NCI-H1105 treated with DMSO at 0.1 percent for 48 hours (cell line): ENCODE measurements at places on chromosomes 7 and 10.

DNA sequence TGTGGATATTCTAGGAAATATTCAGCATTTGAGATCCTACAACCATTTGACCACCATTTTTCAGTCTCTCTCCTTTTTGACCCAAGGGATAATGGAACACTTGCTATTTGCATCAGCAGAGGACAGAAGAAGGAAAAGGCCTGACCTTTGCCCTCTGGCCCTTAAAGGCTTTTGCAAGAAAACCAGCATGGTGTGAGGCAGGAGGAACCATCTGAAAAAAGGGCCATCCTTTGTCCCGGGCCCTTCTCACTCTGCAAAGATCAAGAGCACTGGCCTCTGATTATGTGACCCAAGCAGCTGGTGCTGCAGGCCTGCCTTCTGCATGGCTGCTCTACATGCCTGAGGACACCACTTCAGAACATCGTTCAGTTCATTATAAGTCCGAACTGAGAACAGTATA is 133.3 kb upstream of the STK17A start:
- DNase-seq: no peak

GRCh38 chr10:86177537-86178155 is 188.9 kb downstream of the GRID1 start:
- DNase-seq: no peak

DNA sequence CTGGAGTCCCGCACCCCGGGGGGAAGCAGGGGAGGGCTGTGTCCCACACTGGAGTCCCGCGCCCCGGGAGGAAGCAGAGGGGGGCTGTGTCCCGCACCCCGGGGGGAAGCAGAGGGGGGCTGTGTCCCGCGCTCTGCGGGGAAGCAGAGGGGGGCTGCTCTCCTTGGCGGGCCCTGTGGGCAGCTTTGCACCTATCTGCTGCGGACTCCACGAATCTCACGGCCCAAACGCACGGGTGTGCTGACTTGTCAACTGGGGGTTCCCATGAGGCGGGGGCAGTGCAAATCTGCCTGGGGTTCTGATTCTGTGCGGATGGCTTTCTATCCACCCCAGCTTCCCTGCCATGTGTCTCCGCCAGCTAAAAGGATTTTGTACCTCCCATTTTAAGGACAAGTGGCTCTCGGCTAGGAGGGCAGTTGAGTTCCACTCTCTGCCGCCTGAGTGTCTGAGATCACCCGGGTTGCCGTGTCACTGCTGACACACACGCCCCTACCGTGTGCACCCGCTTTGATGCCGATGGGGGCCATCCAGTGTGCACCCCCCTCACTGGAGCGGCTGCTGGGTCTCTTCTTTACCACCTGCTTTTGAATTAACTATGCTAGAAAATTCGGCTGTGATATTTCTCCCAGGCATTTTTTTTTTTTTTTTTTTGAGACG is 20.5 kb downstream of the GPER1 start:
- no peak for DNase-seq

DNA sequence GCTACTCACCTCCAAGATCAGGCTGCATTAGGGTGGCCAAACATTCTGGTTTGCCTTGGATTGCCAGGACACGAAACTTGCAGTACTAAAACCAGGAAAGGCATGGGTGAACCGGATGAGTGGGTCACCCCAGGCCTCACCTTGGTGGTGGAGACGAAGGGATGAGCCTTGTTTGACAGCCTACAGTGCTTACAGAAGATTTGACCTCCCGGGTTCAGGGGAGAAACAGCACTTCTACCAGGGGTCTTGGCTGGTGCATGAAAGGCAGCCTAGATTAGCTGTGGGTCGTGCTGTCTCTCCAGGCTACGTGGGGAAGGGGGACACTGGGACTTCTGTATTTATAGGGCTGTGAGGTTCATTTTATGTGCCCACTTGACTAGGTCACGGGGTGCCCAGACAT is 469.8 kb downstream of the PLXNA4 start:
- no peak for DNase-seq

DNA sequence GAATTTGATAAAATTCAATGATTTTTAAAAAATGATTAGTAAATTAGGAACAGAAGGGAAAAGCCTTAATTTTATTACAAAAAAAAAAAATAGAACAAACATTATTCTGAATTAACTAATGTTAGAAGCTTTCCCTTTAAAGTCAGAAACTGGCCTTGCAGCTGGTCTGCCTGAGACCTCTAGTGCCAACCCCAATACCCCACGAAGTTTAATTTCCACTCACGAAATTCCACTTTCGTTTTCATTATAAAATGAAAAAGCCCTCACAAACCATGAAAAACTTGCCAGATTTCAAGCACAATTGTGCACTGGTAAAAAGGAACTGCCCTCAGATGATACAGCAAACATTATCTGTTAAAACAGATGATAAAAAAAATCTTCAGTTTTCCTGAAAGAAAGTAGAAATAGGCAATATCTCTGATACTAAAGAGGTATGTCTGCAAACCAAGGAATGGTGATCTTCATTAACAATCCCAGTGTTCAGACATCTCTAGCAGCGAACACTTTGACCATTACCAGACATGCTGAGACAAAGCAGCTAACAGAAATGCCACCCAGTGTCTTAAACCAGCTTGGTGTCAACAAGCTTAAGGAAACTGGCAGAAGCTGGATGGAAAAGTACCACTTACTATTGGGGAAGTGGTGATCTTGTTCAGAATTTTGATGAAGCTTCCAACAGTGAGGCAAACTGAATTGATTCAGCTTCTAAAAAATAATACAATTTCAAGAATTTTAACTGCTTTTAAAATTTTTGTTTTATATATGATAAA is 80.2 kb downstream of the PALS2 start:
- no peak for DNase-seq

- DNase-seq: peak; percentile 45
These were observed 166.1 kb downstream of the RPS24 start for GRCh38 chr10:78199759-78200158.

DNA sequence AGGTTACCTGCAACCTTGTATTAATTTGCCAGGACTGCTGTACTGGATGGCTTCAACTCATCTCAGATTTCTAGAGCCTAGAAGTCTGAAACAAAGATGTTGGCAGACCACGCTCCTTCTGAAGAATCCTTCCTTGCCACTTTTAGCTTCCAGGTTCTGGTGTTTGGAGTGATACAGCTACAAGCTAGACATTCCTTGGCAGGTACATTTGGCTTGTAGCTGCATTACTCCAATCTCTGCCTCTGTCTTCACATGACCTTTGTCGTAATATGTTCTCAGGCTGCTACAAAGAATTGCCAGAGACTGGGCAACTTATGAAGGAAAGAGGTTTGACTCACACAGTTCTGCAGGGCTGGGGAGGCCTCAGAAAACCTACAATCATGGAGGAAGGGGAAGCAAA is 146.3 kb downstream of the GALNT17 start:
- no peak for DNase-seq

DNA sequence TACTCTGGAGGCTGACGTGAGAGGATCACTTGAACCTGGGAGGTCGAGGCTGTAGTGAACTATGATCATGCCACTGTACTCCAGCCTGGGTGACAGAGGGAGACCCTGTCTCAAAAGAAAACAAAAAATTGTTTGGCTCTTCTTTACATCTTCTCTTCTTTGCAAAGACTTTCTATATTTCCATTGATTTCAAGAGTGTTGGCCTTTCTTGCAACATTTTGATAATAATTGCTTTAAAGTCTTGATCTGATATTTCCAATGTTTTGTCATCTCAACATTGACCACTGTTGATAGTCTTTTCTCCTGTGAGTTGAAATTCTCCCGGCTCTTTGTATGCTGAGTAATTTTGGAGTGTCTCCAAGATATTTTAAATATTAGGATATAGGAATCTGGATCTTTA is 17.8 kb upstream of the CLDN4 start:
- no peak for DNase-seq

- no peak for DNase-seq
These were observed 23.9 kb upstream of the LEP start for GRCh38 chr7:128217030-128217805.

DNA sequence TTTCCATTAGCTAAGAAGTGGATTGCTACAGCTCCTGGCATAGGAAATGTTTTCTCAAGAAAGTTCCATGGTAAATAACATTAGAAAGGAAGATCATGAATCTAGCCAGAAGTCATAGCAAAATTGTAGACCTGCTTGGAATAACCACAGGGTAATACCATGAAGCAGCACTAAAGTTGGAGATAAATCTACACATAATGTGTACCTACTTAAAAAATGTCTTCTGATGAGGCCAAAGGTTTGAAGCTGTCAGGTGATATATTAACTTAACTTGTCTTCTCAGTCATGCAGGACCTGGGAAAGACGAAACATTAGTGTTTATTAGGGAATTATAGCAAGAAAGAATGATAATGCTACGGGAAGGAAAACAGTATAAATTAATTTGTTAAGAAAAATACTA is 6.3 kb downstream of the CISD1 start:
- DNase-seq: no peak

DNA sequence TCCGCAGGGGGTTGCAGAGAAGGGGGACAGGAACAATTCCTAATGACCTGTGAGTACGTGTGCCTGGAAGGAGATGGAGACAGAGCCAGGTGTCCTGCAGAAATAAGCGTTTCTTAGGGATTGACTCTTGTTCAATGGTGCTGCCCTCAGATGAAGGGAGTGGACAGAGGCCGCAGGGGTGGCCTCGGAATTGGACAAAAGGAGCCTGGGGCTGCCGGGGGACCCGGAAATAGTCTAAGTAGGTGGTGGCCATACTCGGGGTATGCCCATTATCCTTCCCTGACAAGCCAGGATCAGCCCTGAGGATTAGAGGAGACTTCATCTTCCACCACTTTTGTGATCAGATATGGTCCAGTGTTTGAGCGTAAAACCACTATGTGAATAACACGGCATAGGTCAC is 39.2 kb downstream of the ELFN1 start:
- no peak for DNase-seq

GRCh38 chr7:47191876-47192291 is 390.0 kb downstream of the TNS3 start:
- DNase-seq: no peak
